ENCODE measurements at places on chromosomes 7 and 10.
A peak's percentile ranks its signal among the peaks of the same experiment; 100 is the strongest.

DNA sequence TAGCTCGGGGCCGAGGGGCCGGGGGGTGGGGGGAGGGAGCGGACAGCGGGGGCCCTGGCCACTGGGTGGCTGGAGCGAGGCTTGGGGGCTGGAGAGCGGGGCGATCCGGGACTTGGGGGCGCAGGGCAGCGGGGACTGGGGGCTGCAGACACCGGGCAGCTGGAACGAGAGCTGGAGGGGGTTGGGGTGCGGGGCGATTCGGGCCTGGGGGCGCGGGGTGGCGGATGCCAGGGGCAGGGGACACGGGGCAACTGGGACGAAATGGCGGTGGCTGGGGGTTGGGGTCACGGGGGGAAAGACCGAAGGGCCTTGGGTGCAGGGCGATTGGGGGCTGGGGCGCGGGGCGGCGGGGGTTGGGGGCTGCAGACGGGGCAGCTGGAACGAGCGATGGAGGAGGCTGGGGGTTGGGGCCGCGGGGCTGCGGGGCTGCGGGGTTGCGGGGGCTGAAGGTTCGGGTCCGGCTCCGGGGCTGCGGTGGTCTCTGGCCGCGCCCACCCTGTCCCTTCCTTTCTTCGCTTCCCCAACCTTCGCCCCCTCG is 590 bp downstream of the COL26A1 start:
- no peak for DNase-seq

DNA sequence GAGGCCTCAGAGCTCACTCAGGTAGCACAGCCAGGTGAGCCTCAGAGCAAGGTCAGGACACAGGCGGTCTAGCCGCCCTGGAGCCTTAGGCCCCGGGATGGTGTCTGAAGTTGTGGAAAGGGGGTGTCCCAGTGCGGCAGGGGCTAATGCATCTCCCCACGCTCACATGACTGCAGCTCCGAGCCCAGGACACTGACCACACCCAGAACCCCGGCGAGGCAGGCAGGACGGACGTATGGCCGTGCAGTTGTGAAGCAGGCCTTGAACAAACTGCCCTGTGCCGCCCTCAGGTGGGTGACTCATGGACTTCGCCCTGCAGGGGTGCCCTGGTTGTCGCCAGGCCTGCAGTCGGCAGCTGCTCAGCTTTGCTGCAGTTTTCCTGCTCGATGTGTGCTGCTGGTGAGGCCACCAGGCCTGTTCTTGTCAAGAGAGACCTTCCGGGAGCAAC is 5.0 kb upstream of the PRKAR1B start:
- DNase-seq, result no peak

DNA sequence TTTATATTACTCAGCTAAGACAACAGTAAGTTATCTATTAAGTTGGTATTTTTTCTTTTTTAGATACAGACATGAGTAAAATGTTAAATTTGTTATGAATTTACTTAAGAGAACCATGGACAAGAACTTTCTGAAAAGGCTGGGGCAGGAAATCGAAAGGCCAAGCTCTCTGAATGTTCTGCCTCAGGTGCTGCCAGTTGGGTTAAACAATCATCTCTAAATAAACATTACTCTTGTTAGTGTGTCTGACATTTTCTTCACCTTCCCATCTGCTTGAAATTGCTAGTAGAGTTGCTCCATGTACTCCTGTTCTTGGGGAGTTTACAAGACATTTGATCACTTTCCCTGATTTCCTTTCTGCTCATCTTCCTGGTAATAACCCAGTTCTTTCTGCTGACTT is 87.5 kb downstream of the ANKRD7 start:
- DNase-seq, result no peak

DNA sequence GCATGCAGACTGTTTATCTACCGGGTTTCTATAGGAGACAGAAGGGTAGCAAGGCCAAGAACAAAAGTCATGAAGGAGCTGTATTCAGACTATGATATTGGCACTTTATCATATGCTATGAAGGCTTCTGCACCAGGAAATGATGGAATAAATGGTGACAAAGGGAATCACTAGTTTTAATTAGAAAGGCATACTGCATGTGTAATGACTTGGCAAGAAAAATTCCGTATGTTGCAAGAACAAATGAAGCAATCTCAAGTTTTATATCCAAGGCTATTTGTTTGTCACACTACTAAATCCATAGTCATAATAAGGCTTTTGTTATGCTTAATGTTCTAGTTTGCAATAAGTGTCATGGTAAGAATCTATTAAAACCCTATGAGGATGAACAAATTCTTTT is 230.9 kb downstream of the ZEB1 start:
- DNase-seq, result no peak

DNA sequence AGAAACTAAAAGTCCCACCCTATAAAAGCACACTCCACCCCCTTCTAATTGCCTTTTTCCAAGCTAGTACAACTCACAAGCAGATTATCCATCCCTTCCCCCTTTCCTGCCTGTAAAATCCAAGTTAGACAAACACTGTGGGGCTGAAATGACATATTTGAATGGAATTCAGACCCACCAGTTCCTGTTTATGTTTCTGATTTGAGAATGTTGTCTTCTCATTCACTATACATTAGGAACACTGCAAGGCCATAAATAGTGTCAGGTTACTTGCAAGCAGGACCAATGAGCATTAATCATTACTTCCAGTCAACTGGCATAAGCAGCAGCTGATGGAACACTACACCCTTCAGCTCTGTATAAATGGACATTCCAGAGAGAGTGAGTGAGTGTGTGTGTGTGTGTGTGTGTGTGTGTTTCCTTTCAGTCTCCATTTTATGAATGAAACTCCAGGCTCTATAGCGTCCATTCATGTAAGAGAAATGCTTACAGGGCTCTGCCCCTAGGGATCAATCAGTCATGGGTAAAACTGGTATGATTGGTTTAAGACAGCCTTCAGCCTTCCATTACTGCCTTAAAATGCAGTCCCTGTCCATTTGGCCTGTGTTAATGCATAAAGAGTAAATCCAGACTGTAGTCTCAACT is 69.3 kb downstream of the ETV1 start:
- DNase-seq, result no peak

DNA sequence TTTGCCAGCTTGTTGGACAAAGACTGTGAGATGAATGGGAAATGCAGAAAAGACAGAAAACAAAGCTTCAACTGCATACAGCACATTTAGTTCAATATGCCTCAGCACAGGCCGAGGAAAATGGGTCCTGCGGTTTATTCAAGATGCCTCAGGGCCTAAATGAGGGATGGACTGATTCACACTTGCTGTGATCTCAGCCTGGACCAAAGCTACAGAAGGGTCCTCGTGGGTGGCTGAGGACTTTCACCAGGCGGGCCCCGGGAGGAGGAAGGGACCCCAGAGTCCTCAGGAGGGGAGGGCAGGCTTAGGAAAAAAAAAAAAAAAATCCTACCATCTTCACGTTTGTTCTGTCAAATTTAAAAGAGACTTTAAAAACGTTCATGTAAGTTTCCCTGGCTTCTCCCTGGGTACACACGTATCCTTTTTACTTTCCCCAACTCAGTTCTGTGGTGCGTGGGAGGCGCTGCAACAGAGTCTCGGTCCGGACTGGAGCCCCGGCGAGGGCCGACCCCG is 624 bp upstream of the ZNF783 start:
- DNase-seq, result peak; percentile 13

- no peak for DNase-seq
Observed at GRCh38 chr7:81584667-81585066, 185.2 kb downstream of the HGF start.

DNA sequence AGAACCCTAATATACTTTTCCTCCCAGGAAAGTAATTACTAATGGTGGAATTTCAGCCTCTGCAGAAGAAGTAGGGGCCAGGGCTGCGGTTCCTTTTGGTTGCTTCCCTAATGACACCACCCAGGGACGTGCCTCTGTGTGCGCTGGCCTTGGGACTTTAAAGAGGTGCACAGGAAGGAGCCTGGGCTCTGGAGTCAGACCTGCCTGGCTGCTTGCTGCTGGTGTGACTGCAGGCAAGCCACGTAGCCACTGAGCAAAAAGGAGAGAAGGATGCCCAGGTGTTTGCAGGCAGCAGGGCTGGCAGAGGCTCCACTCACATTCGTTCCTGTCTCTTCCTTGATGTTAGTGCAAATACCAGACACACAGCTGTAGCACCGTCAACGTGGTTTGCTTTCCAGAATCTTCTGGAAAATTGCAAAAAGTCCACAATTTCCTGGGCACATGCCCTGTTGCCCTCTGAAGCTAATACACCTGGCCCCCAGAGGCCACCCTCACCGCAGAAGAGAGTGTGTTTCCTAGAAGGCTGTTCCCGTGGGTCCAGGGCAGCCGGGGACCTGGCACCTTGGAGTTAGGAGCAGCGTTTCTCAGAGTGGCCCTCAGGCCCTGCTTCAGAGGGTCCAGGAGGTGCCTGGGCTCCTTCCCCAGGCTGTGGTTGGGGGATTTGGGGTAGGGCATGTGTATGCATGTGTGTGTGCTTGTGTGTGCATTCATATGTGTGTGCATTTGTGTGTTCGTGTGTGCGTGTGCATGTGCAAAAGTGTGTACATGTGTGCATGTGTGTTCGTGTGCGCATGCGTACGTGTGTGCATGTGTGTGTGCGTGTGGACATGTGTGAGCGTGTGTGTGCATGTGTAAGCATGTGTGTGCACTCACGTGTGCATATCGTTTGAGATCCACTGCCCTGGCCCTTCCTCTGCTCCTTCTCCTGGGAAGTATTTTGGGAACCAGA is 12.8 kb upstream of the PRKAG2 start:
- DNase-seq, result no peak

GRCh38 chr7:36400036-36400435 is 10.4 kb downstream of the ANLN start:
- no peak for DNase-seq

GRCh38 chr10:44809647-44810046 is 101.5 kb upstream of the TMEM72 start:
- no peak for DNase-seq

- peak; percentile 12 for DNase-seq
Observed at GRCh38 chr10:32961895-32962369, 3.9 kb upstream of the ITGB1 start.

DNA sequence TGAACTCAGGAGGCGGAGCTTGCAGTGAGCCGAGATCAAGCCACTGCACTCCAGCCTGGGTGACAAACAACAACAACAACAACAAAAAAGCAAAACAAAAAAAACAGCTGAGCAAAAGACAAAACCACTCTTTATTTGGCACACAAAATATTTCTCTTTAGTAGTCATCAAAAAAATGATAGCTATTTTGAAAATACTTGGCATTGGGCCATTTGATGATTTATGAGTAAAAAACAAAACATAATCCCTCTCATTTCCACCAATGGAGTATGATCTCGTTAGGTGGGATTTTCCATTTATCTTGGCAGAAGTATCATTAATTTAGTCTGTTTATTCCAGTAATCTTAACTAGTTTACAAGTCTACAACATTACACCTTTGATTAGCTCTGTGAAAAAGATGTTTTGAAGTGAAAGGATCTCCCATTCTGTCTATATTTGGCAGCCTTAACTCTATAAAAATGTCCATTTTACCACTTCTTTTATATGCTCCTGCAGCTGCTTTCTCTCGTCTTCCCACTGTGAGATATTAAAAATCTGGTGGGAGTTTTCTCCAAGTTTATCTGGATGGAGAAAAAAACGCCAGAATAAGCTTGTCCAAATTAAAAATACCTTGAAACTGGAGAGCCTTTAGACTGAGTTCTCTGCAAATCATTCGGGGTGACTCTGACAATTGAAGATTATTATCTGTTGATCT is 58.8 kb upstream of the AGMO start:
- no peak for DNase-seq

DNA sequence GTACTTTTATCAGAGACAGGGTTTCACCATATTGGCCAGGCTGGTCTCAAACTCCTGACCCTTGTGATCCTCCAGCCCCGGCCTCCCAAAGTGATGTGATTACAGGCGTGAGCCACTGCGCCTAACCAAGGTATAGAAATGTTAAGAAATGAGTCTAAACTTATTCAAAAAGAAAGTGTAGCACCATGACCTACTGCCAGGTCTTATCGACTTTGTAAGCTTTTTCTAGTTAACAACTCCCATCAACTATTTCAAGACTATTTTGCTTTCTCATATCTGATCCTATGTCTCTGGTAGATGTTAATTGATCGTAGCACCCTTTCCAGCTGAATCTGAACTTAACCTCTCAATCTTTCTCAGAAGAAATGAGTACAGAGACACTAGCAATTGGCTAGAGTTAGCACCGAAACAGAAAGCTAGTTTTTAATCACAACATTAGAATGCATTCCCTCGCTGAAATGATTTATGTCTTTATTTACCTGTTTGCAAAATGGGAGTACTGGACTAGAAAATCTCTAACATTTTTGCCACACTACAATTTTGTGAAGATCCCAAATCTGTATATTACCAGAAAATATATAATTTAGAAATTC is 114.0 kb upstream of the HGF start:
- no peak for DNase-seq

DNA sequence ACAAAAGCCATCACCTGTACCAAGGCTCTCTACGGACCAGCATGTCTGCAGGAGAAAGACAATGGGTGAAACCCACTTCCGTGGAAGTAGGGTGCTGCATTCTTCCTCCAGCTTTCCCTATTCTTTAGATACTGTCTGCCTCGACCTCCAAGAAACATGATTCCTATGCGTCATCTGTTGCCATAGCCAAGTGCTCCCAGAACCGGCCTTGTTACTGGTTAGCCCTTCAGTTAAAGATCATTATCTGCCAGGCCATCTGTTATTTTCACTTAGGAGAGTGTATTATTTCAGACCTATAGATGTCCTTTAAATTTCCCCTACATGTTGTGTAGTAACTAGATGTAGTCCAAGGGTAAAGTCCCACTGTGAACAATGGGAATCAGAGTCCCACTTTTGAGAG is 89.0 kb upstream of the KIAA1217 start:
- DNase-seq, result no peak

- DNase-seq, result no peak
Observed at GRCh38 chr7:76282344-76283253, 19.9 kb upstream of the HSPB1 start.

- no peak for DNase-seq
Observed at GRCh38 chr7:147103224-147103623, 986.6 kb downstream of the CNTNAP2 start.

DNA sequence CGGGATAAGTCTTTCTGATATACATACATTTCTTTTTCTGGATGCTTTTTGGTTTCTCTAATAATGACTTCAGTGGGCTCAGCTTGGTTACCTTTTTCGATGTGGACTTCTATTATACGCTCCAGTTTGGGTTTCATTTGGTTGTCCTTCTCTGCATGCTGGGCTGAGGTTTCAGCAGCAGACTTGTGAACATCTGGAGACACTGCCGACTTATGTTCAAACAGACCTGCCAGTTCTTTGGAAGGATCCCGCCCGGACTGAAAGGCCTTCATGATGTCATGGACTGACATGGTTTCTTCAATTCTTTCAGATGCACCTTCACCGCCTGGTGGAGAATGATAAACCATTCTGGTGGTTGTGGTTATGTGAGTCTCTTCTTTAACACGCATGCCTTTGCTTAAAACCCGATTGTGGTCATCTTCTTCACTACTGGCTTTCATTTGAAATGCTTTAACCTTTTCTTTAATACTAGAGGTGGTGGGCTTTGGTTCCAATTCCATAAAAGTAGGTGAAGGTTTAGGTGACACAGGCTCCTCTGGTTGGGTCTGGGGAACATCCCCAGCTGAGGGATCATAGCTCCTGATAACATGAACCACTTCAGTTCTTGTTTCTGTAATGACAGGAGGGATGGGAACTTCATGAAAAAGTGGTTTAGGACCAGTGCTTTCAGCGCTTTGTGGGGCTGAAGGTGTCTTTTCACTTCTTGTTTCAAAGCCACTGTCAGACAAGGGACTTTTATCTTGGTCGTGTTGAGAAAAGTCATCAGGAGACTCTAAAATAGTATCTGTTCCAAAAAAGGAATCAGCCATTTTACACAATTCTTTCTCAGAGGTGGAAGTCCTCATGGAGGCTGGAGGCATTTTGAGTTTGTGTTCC is 167.7 kb upstream of the CCDC6 start:
- DNase-seq, result no peak

All from midbrain (tissue), 1 donor.